Activated CD4-positive, CD25-positive, alpha-beta regulatory T cell treated with anti-CD3 and anti-CD28 coated beads, Interleukin-2, amount 50 U/mL, for 16 hours (primary cell): ENCODE measurements at places on chromosomes 6 and 20.

- no peak for DNase-seq
Measured at GRCh38 chr20:63232235-63233060, 3.3 kb upstream of the BIRC7 start.

GRCh38 chr20:48962421-48962820 lies 40.9 kb downstream of the ARFGEF2 start:
- DNase-seq = no peak

DNA sequence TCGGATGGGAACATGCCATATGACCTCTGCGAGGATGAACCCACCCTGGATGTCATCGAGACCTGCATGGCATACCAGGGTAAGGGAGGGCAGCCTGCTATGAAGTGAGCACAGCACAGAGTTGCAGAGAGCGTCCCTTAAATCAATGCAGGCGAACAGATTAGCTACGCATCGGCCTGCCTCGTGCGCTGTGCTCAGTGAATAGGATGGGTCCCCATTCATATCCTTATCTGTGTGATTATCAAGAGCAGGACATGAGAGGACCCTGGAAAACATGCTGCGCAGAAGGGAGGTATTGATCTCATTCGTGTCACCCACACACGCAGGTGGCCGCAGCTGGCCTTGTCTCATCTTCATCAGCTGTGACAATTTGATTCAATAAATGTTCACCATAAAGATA lies 25.6 kb upstream of the FAM83D start:
- DNase-seq = no peak

DNA sequence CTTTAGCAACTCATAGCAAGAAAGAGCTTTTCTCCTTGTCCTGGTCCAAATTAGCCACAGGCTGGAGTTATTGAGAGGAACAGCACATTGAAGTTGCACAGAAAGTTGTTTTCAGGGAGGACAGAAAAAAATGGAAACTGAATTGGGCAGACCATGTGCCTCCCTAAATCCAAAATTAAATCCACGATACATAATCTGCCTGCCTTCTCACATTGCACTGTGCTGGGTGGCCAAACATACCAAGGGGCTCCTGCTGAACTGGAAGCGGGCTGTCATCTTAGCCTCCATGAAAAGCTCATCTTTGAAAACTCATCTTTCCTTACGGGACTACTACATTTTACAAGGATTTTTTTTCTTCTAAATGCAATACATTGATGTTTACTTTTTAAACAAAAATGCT lies 59.9 kb downstream of the TNFAIP3 start:
- no peak for DNase-seq

GRCh38 chr6:148577687-148578488 lies 168.9 kb upstream of the UST start:
- no peak for DNase-seq

DNA sequence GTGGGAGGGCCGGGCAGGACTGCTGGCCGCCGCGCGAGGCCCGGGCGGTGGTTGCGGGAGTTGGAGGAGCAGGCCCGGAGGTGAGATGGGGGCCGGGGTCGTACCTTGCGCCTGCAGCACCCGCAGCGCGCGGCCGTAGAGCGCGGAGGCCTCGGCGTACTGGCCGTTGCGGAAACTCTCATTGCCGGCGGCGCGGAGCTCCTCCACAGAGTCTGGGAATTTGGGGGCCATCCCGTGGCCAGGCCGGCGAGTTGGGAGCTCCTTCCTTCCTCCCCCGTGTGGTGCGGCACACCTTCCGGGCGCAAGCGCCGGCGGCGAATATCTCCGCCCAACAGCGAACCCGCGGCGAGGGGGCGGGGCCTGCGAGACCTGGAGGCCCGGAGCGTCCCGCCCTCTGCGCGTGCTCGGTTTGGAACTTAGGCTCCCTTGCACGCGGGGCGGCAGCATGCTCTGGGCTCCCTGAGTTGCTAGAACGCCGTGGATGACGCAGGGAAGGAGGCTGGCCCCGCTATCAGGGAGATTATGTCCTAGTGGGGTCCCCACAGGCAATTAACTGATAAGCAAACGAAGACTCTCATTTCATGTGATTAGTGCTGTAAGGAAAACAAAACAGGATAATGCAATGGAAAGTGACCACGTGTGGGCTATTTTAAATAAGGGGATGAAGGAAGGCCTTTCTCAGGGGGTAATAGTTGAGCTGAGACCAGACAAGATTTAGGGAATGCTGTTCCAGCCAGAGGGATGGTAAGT lies at the start of gene TOMM34:
TOMM34 (minus strand) TSS at position 295 of the 750 bp plus-strand sequence; CDS start at position 231, 64 bp downstream.
- peak; percentile 88 for DNase-seq

GRCh38 chr6:15444081-15444731 lies 198.3 kb downstream of the JARID2 start:
- no peak for DNase-seq

GRCh38 chr20:54848262-54848661 lies 372.9 kb downstream of the DOK5 start:
- no peak for DNase-seq

GRCh38 chr6:120410586-120410985 lies 923.7 kb downstream of the TBC1D32 start:
- DNase-seq = no peak

DNA sequence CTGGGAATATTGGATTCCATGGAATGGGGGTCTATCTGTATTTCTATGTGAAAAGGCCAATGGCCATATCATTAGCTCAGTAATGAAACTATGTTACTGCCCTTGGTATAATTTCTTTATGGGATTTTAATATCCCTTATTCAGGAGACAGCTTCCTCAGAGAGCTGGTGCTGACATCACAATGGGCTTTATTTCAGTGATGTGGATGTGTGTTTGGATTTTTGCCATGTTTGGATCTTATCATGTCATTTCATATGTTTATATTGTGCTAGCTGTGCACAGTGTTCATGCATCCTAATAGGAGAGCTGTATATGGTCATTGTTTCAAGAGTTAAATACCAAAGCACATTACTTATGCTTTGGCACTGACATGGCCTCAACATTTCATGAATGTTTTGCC lies 806.1 kb upstream of the MAP3K7 start:
- DNase-seq = no peak

DNA sequence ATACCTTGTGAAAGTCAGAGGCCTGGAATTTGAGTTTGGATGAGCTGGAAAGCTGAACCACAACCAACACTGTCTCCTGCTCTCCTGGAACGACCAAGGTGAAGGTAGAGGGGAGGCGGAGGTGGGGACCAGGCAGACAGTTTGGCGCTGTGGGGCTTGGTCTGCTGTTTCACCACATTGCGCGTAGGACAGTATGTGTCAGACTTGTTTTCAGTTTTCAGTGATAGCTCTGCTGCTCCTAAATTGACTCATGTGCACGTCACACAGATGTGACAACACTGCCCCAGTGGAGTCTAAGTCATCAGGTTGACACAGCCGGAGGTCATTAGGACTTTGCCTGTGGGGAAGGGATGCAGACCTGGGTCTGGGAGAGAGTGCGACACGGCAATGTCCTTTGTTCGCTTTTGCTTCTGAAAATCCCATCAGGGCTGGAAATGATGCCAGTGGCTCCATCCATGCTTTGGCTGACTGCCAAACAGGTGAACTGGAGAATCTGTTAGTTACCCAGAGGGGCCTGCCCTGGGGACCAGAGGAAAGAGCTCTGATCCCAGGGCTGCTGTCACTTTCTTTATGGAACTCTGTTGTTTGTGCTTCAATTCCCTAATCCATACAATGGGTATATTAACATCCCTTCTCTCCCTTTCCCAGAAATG lies 255.5 kb downstream of the CDC5L start:
- no peak for DNase-seq

DNA sequence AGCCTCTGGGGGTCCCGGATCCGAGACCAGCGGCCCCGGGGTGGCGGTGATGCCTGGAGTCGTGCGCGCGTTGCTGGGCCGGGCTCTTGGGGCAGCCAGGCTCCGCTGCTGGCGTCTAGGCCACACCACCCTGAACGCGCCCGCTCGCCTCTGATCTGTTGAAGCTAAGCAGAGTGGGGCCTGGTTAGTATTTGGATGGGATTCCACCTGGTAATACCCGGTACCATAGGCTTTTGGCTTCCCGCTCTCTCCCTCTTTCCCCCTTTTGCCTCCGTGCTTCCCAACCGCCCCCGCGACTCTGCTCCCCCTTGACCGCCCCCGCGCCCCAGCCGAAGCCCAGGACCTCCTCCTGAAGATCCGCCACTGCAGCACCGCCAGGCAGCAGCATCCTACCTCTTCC lies 1383.5 kb upstream of the DEFB115 start:
- no peak for DNase-seq

DNA sequence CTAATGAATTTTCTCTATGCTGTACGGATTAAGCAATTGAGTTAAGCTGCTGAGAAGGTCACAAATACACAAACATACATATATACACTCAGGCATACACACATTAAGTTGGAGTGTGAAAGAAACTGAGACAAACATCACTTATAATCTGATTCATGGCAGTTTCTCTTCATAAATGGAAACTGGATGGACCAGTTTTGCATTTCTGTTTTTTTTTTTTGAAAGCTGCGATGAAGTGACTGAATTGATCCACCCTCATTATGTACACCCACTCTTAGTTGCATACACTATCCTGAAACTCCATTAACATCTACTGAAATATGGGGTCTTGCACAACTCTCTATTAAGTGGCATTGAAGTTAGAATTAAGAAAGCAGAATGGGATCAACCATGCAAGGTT lies 32.9 kb upstream of the TENT5A start:
- DNase-seq = no peak

- DNase-seq = no peak
Measured at GRCh38 chr6:119880840-119881239, 531.3 kb upstream of the MAN1A1 start.

DNA sequence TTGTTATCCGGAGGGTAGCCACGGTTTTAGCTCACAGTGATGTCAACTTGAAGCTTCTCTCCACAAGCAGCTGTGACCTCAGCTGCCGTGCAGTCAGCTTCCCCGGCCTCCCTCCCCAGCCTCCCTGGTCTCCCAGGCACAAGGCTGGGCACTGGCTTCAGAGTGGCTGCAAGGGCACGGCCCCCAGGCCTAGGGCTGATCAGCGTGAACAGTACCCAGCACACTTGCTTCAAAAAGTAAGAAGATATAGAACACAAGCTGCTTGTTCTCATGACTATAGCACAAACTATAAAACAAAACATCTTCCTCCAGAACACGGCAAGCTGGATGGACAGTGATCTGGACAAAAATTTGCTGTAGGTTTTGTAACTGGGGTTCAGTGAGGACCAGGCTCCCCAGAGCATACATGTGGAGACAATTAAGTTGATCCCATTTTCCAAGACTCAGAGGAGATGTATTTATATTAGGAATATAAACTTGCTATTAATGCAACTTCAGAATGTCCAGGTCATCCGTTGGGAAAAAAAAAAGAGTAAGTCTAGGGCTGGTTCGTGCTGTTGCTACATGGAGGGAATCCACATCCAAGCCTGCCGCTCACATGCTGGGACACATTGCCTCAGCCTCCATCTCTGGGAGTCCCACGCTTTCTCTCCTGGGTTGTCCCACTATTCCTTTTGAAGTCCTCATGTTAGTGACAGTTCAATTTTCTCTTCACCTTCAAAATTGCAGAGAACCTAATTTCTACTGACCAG lies 199.4 kb upstream of the THBS2 start:
- DNase-seq = no peak

DNA sequence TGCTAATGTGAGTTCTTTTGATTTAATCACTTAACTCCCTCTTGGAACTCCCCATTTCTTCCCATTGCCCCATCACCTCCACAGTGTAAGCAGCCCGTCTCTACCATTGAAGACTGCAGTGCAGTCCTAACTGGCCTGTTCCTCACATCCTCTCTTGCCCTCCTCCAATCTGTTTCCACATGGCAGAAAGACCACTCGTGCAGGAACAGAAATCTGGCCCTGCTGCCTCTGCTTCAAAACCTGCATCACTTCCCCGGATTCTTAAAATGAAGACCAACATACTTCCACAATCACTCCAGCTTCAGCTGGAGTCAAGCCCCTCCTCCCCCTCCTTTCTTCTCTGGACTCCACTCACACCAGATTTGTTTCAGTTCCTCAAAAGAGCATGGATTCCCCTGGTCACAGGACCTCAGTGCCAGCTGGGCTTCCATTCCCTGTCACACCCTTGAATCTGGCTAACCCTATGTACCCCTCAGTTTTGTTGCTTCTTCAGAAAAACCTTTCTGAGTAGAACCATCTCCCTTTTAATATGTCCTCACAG lies 802.3 kb downstream of the MAFB start:
- DNase-seq = no peak

- peak; percentile 26 for DNase-seq
Measured at GRCh38 chr6:29834564-29835436, 7.2 kb downstream of the HLA-G start.

- DNase-seq = no peak
Measured at GRCh38 chr6:119626884-119627619, 277.5 kb upstream of the MAN1A1 start.

- DNase-seq = no peak
Measured at GRCh38 chr20:3734111-3734843, 1.8 kb downstream of the HSPA12B start.

- DNase-seq = no peak
Measured at GRCh38 chr20:37261714-37262113, at the start of gene GHRH. TSS of gene GHRH (minus strand) at chr20:37261814. CDS start at chr20:37256889, 4,925 bp downstream.

GRCh38 chr20:219290-220115 lies 7.6 kb upstream of the DEFB129 start:
- no peak for DNase-seq

GRCh38 chr6:107202876-107203468 lies 87.7 kb upstream of the BEND3 start:
- DNase-seq = no peak

DNA sequence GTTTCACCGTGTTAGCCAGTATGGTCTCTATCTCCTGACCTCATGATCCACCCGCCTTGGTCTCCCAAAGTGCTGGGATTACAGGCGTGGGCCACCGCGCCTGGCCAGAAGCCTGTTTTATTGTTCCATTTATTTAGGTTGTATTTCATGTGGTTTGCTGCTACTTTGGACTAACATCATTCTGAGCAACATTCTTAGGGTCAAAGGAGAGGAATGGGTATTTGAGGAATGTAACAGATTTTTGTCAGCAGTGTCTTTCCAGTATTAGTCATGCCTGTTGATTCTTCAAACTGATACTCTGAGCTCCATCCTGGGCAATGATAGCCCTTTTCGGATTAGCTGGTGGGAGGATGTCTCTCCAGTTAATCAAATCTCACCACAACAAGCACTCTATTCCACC lies 213.0 kb upstream of the CITED2 start:
- DNase-seq = no peak

DNA sequence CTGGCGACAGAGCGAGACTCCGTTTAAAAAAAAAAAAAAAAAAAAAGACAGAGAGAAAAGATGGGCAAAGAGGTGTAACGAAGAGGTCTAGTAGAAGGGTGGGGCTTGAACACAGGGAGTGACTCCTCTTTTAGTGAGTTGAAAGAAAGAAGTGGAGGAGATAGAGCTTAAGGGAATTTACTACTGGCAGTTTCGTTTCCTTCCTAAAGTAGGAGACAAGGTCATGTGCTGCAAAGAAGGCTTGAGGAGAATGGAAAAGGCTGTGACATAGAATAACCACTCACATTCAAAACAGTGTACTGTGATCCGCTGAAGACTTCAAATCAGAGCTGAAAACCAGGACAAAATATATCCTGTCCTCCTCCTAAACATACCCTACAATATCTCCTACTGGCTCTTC lies 63.8 kb upstream of the EIF2S2 start:
- no peak for DNase-seq
